ENCODE measurements at places on chromosomes 4 and X.
A peak's percentile ranks its signal among the peaks of the same experiment; 100 is the strongest.

DNA sequence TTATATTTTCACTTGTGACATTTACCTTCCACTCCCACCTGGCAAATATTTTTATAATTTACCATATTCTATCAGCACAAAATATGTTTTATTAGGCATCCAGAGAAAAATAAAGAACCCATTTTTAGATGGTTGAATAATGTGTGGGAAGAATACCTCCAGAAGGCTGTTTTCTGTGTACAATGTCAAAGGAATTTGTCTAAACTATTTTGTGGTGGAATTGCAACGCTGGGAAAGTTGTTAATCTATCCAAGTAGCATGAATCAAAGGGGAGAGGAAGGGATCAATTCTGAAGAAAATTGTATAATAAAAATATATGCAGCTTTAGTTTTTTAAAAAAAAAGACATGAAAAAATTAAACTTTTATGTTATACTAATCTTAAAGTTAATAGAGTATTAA, 706.5 kb downstream of the FSTL5 start:
- DNase-seq: no peak

DNA sequence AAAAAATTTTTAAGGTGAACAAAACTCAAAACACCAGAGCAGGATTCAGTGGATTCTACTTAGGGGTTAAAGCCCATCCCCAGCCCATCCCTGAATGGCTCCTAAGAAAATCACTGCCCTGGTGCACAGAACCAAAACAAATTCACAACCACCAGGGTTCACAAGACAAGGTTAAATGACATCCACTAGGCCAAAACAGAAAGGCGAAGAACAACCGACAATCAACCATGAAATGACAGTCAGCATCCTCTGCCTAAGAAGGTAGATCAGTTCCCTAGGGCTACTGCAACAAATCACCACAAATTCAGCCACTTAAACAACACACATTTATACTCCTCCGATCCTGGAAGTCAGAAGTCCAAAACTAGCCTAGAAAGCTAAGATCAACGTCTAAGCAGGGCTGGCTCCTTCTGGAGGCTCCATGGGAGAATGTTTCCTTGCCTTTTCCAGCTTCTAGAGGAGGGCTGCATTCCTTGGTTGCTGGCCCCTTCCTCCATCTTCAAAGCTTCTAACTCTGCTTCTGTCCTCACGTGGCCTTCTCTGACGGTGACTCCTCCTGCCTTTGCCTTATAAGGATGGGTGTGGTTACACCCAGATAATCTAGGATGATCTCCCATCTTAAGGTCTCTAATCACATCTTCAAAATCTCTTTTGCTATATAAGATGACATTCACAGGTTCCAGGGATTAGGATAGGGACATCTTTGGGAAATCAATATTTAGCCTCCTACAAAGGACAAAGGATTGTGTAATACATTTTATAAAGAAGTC, 1.8 kb downstream of the CCNQ start:
- DNase-seq: no peak

- no peak for DNase-seq
Observed at GRCh38 chr4:121801715-121802075, 572 bp downstream of the EXOSC9 start.

GRCh38 chrX:3476973-3477372, 130.5 kb upstream of the MXRA5 start:
- DNase-seq: no peak

- DNase-seq: peak; percentile 28
Observed at GRCh38 chrX:49754233-49754857, 58.6 kb upstream of the PAGE1 start.

- no peak for DNase-seq
Observed at GRCh38 chrX:153933748-153934147, 1.1 kb downstream of the NAA10 start.

DNA sequence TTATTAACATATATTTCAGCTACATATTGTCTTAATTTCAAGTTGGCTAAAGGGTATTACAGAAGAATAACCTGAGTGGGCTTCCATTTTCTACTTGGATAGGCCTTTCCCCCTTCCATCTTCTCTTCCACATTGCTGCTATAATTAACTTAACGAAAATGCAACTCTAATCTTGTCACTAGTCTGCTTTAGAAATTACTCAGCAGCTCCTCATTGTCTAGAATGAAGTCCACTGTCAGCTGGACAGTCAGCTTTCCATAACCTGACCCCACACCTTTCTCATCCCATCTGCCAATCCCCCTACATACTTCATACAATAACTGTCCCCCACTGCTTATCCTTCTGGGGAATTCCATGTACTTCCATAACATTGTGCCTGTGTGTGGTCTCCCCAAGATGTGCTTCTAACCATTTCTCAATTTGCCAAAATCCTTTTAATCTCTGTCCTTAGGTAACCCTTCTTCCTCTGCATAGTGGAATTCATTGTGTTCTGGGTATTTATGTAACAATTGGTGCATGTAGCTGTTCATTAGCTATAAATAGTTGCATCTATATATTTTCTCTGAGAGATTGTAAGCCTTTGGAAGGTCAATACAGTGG, 4.8 kb downstream of the MND1 start:
- no peak for DNase-seq

- no peak for DNase-seq
Observed at GRCh38 chr4:140116442-140117104, 37.4 kb downstream of the MAML3 start.

DNA sequence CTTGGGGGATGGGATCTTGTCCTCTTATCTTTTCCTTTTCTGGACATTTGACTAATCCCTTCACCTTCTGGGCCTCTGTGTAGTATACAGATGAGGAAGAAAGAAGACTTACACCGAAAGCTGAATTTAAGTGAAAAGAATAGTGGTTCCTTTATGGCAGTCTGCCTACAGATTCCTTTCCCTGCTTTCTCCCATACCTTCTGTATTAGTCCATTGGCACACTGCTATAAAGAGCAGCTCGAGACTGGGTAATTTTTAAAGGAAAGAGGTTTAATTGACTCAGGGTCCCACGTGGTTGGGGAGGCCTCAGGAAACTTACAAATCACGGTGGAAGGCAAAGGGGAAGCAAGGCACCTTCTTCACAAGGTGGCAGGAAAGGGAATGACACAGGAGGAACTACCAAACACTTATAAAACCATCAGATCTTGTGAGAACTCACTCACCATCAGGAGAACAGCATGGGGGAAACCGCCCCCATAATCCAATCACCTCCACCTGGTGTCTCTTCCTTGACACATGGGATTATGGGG, 34.0 kb upstream of the CD38 start:
- no peak for DNase-seq

GRCh38 chr4:47784222-47784621, 53.6 kb downstream of the CORIN start:
- no peak for DNase-seq

GRCh38 chr4:26584725-26585124, 841 bp downstream of the TBC1D19 start:
- no peak for DNase-seq

GRCh38 chrX:40573763-40574162, 7.0 kb upstream of the ATP6AP2 start:
- no peak for DNase-seq

DNA sequence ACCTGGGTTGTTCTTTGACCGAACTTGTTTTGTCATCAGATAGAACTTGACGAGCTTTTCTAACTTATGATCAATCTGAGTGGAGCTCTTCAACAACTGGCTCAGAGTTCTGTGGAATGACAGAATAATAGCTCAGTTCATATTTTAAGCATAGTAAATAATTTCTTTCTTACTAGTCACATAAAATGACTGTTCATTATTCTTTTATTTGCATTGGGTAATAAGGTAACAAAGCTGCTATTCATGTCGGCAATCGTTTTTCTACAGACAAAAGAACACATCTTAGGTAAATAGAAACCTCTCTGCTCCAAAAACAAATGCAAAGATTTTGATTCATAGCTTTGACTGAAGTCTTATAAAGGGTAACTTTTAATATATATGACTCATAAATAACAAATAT, 57.3 kb upstream of the CXCL8 start:
- DNase-seq: no peak

DNA sequence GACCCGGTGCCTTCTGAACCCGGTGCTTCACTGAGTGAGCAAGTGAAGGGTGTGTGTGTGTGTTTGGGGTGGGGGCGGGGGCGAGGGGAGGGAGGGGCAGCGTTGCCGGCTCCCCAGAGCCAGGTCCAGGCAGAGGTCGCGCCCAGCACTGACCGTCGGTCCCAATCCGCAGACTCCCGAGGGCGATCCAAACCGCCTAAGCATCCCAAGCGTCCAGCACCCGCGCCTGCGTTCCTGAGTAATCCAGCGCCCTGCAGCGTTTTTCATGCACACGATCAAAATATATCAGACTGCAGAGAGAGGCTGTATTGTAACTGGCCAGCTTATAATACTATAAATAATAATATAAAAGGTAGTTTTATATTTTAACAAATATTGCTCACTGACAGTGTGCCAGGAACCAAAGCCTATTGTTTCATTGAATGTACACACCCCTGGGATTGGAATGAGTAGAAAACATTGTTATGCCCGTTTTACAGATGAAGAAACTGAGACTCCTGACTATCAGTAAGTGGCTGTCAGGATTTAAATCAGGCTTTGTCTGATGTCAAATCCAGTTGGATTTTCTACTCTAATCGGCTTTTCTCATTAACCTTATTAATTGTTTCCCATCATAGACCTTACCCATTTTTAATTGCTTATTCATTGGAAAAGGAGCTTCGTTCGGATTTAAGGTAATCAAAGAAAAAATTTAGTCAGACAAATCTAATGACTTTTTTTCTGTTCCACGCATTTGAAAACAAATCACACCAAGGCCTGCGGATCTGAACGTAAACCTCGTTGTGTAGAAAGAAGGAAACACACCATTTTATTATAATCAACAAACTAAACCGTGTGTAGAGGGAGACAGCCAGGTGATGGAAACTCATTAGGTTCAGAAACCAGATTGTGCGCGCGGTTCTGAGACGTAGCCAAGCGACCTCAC, 4.0 kb upstream of the NKX3-2 start:
- no peak for DNase-seq

DNA sequence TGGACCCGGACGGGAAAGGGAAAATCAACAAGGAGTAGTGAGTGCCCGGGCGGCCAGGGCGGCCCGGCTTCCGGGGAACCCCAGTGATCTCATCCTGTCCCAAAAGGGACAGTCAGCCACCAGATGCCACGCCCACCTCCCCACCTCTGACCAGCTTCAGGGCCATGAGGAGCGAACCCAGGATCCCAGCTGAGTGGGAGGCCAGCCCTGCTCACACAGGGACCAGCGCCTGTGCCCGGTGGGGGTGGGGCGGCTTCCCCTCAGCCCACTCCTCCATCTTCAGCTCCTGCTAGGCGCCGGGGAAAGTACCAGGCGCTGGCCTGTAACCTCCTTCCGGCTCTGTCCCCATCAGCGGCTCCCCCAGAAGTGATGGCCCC, 6.2 kb downstream of the MYL5 start:
- DNase-seq: no peak

DNA sequence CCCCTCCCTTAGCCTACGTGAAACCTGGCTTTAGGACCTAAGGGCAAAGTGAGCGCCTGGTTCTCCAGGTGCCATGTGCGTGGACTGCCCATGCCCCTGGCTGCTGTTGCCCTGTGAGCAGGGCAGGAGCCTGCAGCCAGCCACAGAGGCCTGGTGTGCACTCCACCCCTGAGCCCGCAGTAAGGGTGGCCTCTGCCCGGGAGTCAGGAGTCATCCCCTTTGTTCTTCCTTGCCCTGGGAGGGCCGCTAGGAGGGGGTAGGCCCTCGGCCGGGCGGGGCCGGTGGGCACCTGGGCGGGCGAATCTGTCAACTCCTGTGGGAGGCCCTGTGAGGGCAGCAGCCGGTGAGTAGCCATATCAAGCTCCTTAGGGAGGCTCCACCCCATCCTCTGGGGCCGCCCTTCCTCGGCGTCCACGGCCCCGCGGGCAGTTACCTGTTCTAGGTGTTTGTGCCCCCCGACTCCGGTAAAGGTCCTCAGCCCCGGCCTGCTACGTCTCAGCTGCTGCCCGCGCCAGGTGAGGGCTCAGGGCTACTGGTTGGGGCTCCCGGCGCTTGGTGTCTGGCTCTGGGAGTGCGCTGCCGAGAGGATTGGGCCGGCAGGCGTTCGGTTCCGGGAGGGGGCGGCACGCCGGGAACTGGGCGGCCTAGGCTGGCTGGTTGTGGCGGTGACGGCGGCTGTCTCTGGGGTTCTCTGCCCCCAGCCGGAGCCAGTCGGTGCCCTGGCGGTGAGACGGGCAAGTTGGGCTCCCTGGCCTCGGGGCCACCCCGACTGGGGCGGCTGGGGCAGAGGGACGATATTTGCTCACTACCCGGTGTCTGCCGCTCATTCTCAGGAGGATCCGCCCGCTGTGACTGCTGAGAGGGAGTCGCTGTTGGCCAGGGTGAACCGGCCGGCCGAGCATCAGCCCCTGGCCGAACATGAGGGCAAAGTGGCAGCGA, 1060.2 kb downstream of the TECRL start:
- no peak for DNase-seq

GRCh38 chr4:166308647-166309046, 435.6 kb downstream of the TLL1 start:
- DNase-seq: no peak

DNA sequence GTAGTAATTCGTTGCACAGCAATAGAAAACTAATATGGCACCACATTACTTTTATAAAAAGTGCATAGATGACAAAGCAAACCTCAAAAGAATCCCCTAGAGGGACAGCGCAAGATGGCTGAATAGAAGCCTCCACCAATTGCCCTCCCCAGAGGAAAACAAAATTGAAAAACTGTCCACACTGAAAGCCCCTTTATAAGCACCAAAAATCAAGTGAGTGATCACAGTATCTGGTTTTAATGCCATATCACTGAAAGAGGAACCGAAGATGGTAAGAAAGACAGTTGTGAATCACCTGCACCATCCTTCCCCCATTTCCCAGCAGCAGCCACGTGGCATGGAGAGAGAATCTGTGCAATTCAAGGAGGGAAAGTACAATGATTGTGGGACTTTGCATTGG, 522.2 kb downstream of the GLUD2 start:
- DNase-seq: no peak

DNA sequence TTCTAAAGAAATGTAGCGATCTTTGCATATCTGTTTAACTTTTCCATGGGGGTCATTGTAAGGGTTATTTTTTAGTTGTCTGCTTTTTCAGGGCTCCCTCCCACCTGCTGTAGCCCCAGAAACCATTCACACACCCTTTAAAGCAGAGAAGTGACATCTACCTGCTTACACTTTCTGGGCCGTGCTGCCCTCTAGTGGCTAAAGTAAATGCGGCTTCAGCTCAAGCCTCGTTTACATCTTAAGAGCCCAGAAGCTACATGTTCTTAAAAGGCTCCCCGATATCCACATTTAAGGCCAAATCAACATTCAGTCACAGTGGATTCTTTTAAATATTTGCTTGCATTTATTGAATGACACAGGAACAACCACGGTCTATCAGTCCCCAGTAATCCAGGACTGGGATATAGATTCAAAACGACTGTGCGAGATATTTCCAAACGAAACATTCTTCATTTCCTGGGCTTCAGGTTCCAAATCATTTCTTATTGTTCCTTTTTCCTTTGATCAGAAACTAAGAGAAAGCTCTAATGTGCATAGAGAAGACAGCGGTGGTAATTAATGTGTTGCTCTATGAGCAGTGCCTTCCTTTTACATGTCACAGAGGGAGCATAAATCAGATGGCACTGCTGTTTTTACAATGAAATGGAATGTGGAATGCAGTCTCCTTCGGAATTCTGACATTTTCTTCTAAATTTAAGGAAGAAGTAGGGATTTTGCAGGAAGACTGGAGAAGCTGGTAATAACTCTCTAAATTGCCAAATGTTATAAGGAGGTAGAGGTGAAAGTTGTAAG, 119.9 kb downstream of the RASGEF1B start:
- DNase-seq: peak; percentile 68

- no peak for DNase-seq
Observed at GRCh38 chr4:188783606-188784160, 644.4 kb downstream of the TRIML1 start.
